Neuronal stem cell (in vitro differentiated cells): ENCODE measurements at places on chromosomes 2 and 18.

- peaks cover 10% of the 10 kb centered on the region for H3K4me1 ChIP-seq
- H3K4me3 ChIP-seq = no peak overlapping the region
- H3K36me3 ChIP-seq = no peaks in the 10 kb centered on the region
- H3K27ac ChIP-seq = no peak overlapping the region
- no peak for DNase-seq
- no peaks in the 10 kb centered on the region for H3K27me3 ChIP-seq
These were observed 278.5 kb downstream of the AFF3 start for GRCh38 chr2:99863903-99864270.

GRCh38 chr18:55289048-55289447, 298.9 kb downstream of the TCF4 start:
- no peak overlapping the region for H3K27ac ChIP-seq
- H3K4me1 ChIP-seq = no peaks in the 10 kb centered on the region
- no peaks in the 10 kb centered on the region for H3K36me3 ChIP-seq

DNA sequence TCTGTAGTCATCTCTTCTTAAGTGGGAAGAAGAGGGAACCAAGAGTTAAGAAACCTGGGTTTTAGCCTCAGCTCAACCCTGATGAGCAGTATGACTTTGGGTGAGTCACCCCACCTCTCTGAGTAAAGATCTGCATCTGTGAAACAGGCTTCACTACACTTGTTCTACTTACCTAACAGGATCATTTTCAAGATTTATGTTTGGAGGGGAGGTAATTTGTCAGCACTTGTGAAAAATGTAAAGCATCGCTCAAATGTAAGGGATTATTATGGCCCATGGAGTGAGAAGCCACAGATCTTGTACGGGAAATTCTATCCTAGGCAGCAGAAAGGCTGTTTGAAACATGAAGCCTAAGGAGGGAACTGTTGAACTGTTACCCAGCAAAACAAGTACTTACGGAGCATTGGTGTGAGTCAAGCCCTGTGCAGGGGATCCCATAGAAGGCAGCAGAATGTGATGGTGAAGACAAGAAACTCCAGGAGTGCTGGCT, 160.6 kb downstream of the PRKCE start:
- H3K27me3 ChIP-seq = no peaks in the 10 kb centered on the region
- H3K4me3 ChIP-seq = no peak overlapping the region
- no peak overlapping the region for H3K27ac ChIP-seq
- peaks cover 15% of the 10 kb centered on the region for H3K4me1 ChIP-seq
- no peaks in the 10 kb centered on the region for H3K36me3 ChIP-seq

- H3K36me3 ChIP-seq = no peaks in the 10 kb centered on the region
- H3K27me3 ChIP-seq = no peaks in the 10 kb centered on the region
- peak; percentile 14 for DNase-seq
- peaks cover 3% of the 10 kb centered on the region for H3K4me1 ChIP-seq
- peak overlapping the region; percentile 72 for H3K27ac ChIP-seq
These were observed 445 bp downstream of the MEX3C start for GRCh38 chr18:51196811-51197660.

DNA sequence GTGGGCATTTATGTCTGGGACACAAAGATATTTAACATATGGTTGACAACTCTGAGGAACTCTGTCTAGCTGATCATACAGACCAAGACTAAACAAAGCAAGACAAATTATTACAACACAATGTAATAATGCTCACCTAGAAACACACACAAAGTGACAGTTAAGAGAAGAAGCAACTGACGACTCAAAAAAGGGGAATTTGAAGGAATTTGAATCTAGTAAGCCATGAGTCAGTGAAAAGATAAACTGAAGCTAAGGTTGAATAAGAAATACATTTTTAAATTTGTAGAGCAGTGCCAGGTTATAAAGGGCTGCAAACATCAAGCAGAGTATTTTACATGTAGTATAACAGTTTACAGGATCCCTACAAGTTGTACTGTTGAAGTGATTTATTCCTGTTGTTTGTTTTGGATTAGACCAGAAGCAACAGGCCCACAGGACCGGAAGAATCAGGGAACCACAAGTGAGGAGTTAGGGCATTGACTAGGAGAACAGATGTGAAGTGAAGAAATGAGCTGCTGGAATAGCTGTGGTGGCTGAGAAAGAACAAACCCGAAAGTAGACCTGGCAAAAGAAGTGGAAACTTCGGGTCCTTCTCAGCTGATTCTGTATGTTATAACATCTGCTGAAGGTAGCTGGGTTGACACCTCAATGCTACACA, 35.6 kb downstream of the IFIH1 start:
- DNase-seq = no peak
- H3K4me3 ChIP-seq = no peak overlapping the region
- H3K27me3 ChIP-seq = no peaks in the 10 kb centered on the region
